Fibroblast of upper back skin (primary cell): ENCODE measurements at places on chromosomes 12 and 14.

DNA sequence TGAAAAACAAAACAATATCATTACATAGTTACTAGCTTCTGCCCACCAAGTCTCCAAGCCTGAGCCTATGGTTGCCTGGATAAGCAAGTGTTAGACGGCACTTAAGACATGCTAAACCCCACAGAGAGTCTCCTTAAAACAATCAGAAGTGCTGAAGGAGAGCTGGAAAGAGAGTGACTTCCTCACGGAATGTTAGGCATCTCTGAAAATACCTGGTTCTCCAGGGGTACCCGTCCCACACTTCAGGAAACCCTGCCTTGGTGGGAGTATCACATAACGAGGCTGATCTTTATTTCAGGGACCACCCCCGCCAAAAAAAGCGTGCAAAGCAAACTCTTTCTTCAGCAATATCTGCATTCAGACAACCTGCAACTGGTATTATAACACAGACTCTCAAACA lies 18.3 kb downstream of the LHX5 start:
- DNase-seq: no peak

DNA sequence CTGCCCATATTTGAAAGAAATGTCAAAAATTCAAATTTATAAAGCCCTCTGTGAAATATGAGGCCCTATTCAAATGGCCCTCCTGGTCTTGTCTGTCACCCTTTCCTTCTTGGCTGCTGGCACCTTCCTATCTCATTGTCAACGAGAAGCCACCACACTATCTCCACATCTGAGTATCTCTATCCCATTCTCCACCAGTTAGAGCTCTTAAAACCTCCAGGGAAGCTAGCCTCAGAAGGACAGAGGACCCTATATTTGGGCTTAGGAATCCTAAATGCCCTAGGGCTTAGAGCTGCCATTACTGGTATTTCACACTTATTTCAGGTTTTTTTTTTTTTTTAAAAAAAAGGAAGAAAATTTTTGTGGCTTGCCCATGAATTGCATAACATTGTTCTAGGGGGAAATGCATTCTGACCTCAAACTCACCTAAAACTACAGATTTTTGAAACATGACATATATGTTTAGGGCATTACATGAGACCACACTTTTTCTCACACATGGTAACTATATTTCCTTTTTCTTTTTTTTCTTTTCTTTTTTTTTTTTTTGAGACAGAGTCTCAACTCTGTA lies 25.0 kb downstream of the SLC25A21 start:
- peak; percentile 55 for DNase-seq

GRCh38 chr12:104458694-104459367 lies 2.1 kb downstream of the CHST11 start:
- peak; percentile 25 for DNase-seq

DNA sequence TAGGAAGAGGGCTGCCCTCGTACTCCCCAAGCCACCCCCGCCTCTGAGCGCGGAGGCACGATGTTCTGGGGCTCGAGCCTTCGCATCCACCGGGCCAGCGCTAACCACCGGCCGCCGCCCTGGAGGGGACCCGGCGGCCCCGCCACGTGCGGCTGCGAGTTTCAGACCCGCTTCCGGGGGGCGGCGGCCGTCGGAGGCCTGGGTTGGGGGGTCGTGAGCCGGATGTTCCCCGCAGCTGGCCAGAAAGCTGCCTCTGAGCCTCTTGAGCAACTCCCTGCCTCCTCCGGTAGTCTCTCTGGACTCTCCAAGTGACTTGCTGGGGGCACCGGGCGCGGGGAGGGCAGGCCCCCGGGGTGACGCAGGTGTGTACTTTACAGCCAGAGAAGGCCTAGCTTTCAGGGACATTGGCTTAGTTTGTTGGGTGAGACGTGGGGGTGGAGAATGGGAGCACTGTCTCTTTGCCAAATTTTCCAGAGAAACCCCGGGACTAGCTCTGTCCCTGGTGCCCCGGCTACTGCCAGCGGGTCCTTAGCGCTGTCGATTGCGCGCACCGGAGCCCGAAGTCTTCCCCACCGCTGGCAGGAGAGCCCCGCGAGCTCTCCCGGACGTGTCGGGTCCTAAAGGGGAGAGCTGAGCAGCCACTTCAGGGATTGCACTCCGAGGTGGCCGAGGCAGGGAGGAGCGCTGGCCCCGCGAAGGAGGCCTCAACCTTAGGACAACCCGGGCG lies 15.6 kb downstream of the OTX2 start:
- no peak for DNase-seq

DNA sequence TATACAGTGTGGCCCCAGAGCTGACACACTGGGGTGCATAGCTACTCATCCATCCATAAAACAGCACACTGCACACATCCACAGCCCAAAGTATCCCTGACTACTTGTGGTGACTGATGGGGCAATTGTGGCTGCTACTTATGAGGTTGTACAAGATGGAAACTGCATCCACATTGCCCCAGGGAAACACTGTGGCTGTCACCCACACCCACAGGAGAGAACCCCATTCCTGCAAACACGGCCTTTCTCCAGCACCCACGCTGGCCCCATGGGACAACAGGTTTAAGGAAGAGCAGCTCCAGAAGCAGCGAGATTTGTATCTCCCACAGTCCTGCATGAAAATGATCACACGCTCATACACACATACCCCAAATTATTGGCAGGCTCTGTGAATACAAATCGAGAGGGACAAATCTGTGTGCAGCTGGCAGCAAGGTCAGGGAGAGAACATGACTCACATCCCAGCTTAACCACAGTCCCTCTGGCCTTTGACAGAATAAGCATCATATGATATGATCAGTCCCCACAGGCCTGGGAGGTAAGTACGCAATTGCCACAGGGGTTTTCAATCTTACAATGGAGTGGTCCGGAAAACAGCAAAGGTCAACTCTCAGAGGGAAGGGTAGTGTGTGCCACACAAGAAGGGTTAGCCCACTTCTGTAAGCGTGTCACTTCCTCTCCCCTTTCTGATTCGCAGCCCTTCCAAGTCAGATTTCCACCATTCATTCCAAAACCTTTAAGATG lies 61.9 kb downstream of the ESR2 start:
- DNase-seq: peak; percentile 62

DNA sequence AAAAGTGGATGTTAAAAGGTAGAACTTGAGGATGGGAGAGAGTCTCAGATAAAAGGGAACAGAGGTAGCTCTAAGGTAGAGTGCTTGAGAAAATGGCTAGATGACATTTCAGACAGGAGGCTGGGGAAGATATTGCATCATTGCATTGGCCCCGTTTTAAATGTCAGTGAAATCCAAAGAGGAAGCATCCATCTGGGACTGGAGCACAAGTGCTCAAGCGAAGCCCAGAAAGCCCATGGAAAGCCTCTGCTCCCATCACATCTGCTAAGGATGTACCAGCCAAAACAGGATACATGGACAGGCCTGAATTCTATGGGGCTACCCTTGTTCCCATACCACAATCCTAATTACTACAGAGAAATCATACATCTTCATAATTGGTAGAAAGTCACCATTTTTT lies 581.5 kb upstream of the TMEM132C start:
- no peak for DNase-seq

- DNase-seq: no peak
These were observed 674.3 kb upstream of the MDGA2 start for GRCh38 chr14:48349689-48350088.

- DNase-seq: no peak
These were observed 11.2 kb downstream of the MYH6 start for GRCh38 chr14:23396781-23397407.

GRCh38 chr12:113277511-113277910 lies 56.2 kb downstream of the TPCN1 start:
- no peak for DNase-seq

DNA sequence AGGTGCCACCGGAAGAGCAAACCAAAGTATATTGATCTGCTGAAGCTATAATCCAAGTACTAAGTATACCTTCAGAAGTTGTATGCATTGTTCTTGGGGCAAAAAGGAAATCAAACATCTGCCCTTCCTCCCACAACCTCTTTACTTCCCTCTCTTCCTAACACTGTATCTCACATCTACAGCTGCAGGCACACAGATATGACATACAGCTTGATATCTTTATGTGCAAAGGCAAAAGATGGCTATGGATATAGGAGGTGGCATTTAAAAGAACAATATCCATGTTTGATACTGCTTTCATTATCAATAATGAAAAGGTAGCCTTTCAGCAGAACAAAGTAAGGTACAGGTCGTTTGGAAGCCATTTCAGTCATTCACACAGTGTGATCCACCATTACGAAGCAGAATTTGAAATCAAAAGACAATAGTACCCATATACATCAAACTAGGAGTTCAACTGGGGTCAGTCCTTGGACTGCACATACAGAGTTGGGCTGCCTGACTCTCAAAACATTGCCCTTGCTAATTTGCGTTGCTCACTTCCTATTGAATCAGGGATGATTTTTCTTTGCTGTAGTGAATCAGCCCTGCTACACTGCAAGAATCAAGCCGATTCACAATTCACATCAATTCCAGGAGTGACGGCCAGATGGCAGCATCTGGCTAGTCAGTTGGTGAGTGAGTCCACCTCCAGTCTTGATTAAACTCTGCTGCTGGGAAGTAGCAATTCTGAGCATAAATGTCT lies 8.9 kb downstream of the ANG start:
- DNase-seq: peak; percentile 65

- no peak for DNase-seq
These were observed 155.5 kb upstream of the MGAT4C start for GRCh38 chr12:86411710-86412109.

GRCh38 chr14:100091386-100091785 lies 26.2 kb downstream of the EVL start:
- DNase-seq: no peak

DNA sequence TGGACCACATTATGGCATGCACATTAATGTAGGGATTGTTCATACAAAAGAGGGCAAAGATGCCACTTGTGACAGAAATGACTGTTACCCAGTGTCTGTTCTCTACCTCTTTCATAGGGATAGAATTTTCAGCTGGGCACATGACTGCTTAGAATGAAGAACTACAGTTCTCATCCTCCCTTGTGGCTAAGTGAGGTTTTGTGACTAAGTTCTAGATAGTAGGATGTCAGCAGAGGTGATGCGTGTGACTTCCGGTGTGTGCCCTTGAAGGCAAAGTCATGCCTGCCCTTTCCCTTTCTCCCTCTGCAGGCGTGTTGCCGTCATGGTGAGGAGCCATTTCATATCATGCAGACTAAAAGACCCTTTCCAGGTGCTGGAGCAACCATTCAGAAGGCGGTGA lies 99.3 kb downstream of the CACNA1C start:
- DNase-seq: no peak

GRCh38 chr12:40038619-40039018 lies 67.3 kb downstream of the SLC2A13 start:
- DNase-seq: no peak

DNA sequence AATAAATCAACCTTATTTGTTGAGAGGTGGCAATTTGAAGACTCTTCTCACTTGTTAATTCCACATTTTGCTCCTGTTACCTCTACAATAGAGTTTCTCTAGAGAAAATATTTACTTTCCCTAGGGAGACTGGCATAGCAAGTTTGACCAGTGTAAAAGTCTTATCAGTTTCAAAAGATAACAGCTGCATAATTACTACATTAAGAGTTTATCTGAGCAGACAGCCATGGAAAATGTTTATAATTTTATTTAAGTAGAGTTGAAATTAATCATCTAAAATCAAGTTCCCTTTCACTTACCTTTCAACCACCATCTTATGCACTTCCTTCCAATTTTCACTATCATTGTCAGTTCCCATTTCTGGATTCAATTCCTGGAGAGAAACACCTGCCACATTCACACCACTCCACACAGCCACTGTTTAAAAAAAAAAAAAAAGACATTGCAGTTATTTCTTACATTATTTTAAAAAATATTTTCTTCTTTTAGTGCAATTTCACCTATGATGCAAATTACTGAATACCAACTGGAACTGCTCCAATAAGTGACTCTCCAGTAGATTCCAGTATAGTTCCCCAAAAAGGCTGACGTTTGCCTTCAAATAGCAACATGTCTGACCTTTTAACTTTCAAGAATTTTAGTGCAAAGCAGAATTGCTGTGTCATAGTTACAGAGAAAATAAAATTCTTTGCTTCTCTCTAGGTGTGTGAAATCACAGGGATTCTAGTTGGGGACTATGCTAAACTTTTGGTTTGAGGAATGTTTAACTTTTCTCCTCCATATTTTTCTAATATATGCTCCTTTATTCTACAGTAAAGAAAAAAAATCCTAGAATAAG lies 19.4 kb downstream of the LDHB start:
- DNase-seq: peak; percentile 11

DNA sequence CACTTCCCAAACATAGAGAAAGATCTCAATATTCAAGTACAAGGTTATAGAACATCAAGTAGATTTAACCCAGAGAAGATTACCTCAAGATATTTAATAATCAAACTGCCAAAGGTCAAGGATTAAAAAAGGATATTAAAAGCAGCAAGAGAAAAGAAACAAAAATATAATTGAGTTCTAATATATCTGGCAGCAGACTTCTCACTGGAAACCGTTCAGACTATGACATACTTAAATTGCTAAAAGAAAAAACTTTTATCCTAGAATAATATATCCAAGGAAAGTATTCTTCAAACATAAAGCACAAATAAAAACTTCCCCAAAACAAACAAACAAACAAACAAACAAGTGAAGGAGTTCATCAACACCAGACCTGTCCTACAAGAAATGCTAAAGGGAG lies 92.4 kb downstream of the FSCB start:
- no peak for DNase-seq

DNA sequence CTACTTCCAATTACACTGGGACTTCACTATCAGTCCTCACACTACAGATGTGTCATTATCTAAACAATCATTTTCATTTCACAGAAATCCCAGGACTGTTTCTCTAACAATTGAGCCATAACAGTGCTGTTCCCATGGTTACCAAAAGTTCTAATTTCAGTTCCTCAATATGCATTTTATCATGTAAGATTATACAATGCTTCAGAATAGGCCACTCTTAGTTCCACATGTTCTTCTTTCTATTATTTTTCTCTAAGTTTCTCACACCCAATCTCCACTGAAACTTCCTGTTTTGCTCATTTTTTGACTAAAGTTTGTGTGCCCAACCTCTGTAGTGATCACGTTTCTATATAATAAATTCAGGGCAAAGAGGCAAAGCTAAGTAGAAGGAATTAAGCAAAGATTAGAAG lies 185.8 kb downstream of the DUSP6 start:
- peak; percentile 36 for DNase-seq

- no peak for DNase-seq
These were observed 33.3 kb downstream of the ACTN1 start for GRCh38 chr14:68945585-68946488.

- DNase-seq: peak; percentile 94
These were observed 165.7 kb downstream of the CAND1 start for GRCh38 chr12:67434671-67435370.

- peak; percentile 94 for DNase-seq
These were observed 7.7 kb upstream of the IFNG-AS1 start for GRCh38 chr12:67981287-67982162.

- DNase-seq: no peak
These were observed 131.0 kb upstream of the SRRM4 start for GRCh38 chr12:118850244-118850825.

GRCh38 chr12:7302266-7302986 lies 1.4 kb upstream of the ACSM4 start:
- no peak for DNase-seq

DNA sequence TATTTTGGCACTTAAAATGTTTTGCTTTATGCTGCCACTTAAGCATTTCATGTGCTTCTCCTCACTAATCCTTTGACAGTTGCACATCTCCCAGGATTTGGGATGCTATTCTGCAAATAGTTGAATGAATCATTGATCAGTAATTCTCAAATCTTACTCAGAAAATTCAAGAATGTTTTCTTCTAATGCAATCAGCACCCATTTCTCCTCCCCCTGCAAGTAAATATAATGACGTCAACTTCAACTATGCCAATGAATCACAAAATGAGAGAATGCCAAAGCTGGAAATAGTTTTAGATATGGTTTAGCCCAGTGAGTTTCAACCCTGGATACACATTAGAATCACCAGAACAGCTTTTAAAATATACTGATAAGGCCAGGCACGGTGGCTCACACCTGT lies 2.1 kb upstream of the BLOC1S1 start:
- DNase-seq: peak; percentile 85
